ENCODE measurements at places on chromosomes 12 and 14.
A peak's percentile ranks its signal among the peaks of the same experiment; 100 is the strongest.

DNA sequence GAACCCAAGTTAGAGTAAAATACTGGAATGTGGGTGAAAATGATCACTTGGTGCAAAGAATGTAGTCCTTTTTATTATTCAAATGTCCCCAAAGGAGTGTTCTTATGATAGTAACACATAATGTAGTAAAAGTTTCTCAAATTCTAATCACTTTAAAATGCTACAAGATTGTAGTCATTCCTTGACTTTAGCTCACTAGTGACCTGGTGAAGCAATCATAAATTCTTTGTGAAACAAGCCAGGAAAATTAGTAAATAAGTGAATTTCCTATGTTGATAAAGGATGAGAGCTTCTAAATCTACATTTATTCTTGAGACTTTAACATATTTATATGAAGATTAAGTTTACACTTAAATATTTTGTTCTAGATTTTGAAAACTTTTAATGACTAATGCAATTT lies 30.7 kb upstream of the SLC17A8 start:
- no peak for DNase-seq

DNA sequence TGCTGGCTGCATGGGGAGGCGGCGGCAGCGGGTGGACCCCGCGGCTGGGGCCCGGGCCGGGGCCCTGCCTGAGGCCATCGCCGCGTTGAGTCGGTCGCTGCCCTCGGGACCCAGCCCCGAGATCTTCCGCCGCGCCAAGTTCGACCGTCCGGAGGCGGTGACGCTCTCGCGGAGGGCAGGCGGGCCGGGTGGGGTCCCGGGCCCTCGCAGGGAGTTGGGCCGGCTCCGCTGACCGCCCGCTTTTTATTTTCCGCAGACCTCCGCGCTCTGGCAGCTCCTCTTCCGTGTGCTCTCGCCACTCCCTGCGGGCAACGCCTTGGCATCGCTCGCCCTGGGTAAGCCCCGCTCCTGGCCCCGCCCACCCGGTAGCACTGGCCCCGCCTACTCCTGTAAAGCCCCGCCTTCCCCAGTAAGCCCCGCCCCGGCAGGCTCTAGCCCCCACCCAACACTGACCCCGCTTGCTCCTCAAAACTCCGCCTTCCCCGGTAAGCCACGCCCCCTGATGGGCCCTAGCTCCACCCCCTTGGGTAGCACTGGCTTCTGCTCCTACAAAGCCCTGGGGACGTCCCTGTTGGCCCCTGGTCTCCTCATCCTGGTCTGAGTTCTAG lies 424 bp downstream of the TEDC1 start:
- DNase-seq = peak; percentile 90

- no peak for DNase-seq
Observed at GRCh38 chr12:67689385-67689784, 40.8 kb downstream of the DYRK2 start.

DNA sequence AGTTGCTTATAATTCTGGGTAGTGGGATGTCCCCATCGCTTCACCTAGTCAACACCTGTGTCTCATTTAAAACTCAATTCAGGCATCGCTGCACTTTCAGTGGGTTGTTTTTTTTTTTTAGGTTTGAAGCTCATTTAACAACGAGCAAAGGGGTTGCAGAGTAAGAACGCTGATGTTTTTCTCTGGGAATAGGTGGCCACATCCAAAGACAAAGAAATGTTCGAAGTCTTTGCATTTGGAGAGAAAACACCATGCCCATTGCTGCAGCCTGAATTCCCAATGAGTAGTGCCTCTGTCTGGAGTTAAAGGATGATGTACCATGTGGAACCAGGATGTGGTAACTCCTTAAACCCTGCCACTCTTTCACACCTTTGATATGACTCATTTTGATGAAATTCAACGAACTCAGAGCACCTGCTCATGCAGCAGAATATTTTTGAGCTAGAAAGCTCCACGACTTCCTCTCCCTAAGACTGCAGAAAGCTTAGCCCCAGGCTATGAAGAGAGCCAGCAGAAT lies 35.1 kb upstream of the BATF start:
- no peak for DNase-seq

- no peak for DNase-seq
Observed at GRCh38 chr14:65438266-65438933, 25.9 kb downstream of the FUT8 start.

- no peak for DNase-seq
Observed at GRCh38 chr14:106187216-106187615, 660.8 kb downstream of the TMEM121 start.

DNA sequence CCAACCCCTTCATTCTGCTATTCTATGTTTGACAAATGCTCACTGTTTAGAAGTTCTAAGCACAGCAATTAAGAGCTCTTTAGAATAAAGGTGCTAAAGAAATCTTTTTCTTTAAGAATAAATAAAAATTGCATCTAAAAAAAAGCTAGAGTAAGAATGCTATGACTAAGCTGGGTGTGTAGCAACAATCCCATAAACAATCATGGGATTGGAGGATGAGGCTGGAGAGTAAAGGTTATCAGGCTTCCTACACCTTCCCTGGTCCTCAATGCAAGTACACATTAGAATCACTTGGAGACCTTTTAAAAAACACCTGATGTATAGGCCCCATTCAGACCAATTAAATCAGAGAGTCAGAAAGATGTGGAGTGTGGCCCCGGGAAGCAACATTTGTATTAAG lies 88.3 kb downstream of the CIT start:
- DNase-seq = no peak

DNA sequence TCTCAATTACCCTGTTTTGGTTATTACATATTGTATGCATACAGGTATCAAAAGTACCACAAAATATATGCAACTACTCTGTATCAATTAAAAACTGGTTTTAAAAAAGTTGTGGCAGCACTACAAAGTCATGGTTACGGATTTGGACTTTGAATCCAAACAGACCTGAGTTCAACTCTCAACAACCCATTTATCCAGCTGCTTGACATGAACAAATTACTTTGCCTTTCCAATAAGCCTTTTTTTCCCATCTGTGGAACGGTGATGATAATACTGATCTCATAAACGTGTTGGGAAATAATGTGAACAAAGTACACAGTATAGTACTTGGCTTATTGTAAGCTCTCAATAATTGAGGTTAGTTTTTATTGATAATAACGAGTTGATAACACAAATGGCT lies 85.0 kb downstream of the MNAT1 start:
- no peak for DNase-seq

GRCh38 chr12:84763107-84763506 lies 149.5 kb downstream of the SLC6A15 start:
- DNase-seq = no peak

All from activated T-cell treated with anti-CD3 and anti-CD28 coated beads for 48 hours (primary cell).